ENCODE measurements at places on chromosomes 2 and 18. TPM values are rescaled to one million over a fixed set of nuclear protein-coding genes. Genes with fewer than 3 reads are reported as not detected.
A peak's percentile ranks its signal among the peaks of the same experiment; 100 is the strongest.

GRCh38 chr2:64220265-64220664 lies 76.0 kb upstream of the PELI1 start:
- DNase-seq, result no peak

GRCh38 chr18:49464718-49465598 lies 4.5 kb upstream of the DYM start:
- no peak for DNase-seq

The KLHL30 gene
- total RNA-seq, result 0.43 TPM

DNA sequence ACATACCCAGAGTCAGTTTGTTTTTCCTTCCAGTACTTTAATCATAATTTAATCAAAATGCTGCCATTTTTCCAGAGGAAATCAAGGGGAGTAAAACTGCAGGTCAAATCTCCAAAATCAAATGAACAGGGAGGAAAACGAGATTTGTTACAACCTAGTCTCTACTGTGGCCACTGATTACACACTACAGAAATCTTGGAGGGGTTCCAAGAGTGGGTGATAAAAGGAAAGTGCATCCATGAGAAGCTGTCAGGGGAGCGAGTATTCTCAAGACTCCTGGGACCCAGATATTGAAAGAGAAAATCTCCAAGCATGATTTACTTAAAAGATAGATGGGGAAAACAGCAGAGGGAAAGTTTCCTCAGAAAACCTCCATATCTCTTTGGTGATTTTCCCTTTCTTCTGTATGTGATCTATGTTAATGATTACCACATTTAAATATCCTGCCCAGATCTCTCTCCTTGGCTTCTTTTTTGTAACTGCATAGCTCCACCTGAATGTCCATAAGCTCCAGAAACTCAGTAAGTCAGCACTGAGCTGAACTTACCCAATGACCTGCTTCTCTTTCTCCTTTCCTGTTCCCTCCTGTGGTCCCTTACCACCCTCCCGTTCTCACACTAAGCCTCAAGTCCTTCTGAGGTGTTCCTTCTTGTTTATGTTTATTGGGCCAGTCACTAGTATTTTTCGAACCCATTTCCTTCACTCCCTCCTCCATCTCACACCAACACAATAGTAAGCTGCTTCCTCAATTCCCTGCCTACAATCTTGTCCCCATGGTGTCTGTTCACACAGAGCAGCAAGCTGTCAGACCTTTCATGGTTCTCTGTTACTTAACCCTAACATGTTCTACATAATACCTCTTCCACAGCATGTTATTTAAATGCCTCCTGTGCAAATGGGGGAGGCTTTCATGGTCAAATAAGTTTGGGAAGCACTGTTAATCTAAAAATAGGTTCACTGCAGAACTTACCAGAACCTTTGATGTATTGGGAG lies 73.9 kb upstream of the TWSG1 start:
- DNase-seq, result peak; percentile 23

The TTC21B gene
- total RNA-seq, result 34.5 TPM

- DNase-seq, result no peak
Measured at GRCh38 chr18:56563568-56563967, 74.8 kb downstream of the TXNL1 start.

- peak; percentile 98 for DNase-seq
Measured at GRCh38 chr18:77101410-77102258, 30.9 kb downstream of the MBP start.

DNA sequence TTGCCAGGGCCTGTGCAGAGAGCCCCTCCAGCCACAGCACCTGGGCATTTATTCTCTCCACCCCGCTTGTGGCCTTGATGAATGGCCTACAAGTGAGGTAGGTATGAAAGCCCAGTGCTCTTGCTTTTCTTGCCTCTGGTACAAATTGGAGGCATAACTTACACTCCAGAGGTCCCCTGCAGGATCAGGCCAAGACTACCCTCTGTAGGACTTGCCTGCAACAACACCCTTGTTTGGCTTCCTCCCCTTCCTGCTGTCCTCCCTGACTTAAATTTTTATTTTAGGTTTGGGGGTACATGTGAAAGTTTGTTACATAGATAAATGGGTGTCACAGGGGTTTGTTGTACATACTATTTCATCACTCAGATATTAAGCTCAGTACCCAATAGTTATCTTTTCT lies 95.7 kb downstream of the CDC42EP3 start:
- DNase-seq, result no peak

DNA sequence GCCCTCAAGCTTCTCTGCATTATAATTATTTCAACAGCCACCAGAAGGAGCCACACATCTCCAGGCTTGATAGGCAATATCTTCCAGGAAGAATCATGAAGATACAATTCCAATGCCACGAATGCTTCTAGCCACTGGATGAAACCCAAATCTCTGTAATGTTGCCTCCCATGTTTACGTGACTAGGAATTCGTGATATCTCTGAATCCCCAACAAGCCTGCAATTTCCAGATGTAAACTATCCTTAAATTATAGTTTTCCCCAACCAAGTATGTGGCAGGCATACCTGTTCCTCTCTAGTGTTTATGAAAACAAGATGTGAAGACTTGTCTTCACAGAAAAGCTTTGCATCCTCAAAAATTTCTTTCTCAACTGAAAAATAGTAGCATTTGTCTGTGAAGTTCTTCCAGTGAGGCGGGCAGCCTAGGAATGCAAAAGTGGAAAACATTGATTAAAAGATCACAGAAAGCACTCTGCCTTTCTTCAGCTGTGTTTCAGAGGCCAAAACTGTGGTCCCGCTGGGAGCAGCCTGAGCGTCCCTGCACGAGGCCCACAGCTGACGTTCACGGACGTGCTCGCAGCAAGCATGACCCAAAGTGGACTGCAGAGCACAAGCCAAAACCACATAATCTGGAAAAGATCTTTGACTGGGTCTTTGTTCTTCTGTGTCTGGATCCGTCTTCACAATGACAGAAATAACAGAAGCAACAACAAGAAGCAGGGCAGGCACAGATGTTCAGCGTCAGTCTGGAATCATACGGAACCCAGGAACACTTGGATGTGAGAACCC lies 65.1 kb upstream of the THOC1 start:
- peak; percentile 60 for DNase-seq

- peak; percentile 28 for DNase-seq
Measured at GRCh38 chr2:176079831-176080539, 3.8 kb downstream of the EVX2 start.

GRCh38 chr2:83386549-83386948 lies 1072.5 kb downstream of the SUCLG1 start:
- peak; percentile 1 for DNase-seq

The DSEL gene
- 101 TPM for total RNA-seq

GRCh38 chr2:150135223-150135883 lies 352.1 kb downstream of the RND3 start:
- no peak for DNase-seq

DNA sequence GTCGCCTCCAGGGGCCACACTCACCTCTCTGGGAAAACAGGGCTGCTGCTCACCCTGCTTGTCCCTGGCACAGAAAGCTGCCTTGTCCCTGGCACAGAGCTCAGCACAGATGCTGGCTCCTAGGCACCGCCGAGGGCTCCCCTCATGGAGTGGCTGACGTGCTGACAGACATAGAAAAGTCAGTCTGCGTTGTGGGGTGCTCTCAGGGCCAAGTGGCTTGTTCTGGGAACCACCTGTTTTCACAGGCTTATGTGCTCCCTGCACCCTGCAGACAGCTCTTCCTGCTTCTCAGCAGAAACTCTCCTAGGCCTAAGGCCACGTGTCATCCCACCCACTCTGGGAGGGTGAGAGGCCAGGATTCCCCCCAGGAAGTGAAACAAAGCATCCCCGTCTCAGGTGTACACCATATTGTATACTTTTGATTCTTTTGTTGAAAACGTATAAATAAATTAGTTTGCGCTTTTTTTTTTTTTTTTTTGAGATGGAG lies 84.7 kb upstream of the TMEM200C start:
- no peak for DNase-seq

The GPR45 gene
- not detected for total RNA-seq

GRCh38 chr18:70068981-70069380 lies 121.3 kb upstream of the CD226 start:
- DNase-seq, result no peak

The TTC32 gene
- total RNA-seq, result 9.9 TPM

The COL6A3 gene
- 1,329 TPM for total RNA-seq

- DNase-seq, result no peak
Measured at GRCh38 chr2:43306197-43306596, 79.8 kb upstream of the ZFP36L2 start.

The BMP10 gene
- total RNA-seq, result not detected

DNA sequence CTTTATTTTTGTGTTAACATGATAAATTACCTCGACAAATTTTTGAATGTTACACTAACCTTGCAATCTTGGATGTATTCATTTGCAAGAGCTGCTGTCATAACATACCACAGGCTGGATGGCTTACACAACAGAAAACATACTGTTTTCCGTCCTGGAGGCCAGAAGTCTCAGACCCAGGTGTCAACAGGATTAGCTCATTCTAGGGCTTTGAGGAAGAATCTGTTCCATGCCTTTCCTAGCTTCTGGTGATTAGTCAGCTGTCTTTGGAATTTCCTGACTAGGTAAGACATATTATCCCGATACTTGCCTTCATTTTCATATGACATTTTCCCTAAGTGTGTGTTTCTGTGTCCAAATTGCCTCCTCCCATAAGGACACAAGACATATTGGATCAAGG lies 188.6 kb upstream of the CDH19 start:
- peak; percentile 0 for DNase-seq

GRCh38 chr2:221606424-221606823 lies 34.3 kb upstream of the EPHA4 start:
- no peak for DNase-seq

GRCh38 chr2:201639205-201639604 lies 4.1 kb downstream of the TMEM237 start:
- no peak for DNase-seq

The POTEI gene
- total RNA-seq, result under 0.01 TPM

The NAT8 gene
- not detected for total RNA-seq

DNA sequence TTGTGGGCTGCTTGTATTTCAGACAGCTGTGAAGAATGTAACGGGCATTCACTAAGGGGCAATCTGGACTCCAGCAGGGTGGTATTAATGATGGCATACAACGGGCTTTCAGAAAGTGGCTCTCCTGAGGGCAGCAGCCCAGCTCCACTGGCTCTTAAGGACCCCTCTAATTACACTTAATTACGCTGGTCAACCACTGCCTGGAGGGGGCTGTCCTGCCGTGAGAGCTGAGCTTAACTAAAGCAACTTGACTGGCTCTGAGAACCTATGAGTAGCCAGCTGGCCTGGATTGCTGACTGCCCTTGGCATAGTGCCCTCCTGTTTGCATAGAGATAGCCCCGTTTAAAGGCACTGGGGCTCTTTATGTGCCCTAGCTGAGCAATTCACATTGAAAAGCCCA lies 3.8 kb downstream of the LIPG start:
- no peak for DNase-seq

The CAD gene
- 43.8 TPM for total RNA-seq

The SERPINB3 gene
- not detected for total RNA-seq

DNA sequence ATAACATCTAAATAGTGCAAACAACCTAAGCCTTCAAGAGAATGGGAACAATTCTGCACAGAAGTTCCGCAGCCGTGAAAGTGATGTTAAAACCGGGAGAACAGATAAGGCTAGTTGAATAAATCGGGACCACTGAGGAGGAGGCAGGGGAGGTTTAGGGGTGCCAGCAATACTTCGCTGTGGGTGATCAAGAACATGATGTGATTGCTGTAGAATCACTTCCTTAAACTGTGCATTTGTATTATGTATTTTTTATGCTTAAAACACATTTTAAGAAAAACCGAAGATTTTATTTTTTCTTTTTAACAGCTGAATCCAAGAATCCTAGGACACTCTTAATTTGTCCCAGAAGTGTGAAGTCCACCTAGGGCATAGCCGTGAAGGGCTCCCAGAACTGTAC lies 33.6 kb downstream of the TTC32 start:
- no peak for DNase-seq

- DNase-seq, result no peak
Measured at GRCh38 chr2:3100386-3100785, 277.2 kb downstream of the EIPR1 start.

GRCh38 chr18:13583576-13584550 lies 142.5 kb downstream of the FAM210A start:
- no peak for DNase-seq

DNA sequence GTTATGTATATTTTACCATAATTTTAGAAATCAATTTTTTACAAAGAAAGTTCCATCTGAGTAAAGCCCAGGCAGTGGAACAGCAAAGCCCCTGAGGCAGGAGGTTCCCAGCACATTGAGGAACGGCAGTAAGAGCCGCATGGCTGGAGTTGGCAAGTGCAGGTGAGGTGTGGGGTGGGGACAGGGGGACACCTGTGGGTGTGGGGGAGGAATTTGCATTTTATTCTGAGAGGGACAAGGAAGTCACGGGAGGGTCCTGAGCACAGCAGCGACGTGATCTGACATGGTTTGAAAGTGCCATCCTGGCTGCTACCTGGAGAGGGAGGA lies 16.1 kb upstream of the ADI1 start:
- no peak for DNase-seq

DNA sequence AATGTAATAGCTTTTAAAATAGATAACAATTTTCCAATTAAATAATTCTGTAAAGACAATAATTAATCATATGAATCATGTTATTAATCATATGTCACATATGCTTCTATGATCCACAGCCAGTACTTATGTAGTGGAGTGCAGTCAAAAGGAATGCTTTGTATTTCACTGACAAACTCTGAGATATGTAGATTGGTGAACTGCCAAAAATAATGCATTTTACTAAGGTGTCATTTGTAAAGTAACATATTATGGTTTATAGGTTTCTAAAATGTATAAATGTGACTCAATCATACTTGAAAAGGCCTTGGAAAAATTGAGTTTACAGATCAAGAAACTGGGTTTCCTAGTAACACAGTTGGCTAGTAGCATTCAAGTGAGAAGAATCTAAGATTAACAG lies 93.8 kb upstream of the KCNH7 start:
- DNase-seq, result no peak

DNA sequence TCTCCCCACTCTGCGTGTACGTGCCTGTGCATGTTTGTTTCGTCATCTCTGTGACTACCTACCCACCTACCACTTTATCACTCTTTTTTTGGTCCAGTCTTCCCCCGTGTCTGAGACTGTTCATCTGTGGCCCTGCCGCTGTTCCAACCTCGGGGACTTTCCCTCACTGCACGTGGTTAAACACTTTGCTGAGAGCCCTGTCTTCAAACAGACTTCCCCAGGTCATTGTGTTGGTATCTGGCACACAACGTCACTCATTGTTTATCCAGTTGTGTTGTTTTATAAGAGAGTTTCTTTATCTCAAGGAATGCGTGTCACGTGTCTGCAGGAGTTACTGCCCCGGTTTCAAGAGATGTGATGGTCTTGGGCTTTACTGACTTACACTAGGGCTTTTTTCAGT lies 262.0 kb upstream of the RASGRP3 start:
- peak; percentile 59 for DNase-seq

The CGREF1 gene
- under 0.01 TPM for total RNA-seq

The UGT1A3 gene
- total RNA-seq, result not detected

The SERPINB13 gene
- total RNA-seq, result not detected

GRCh38 chr2:136052369-136053362 lies 65.3 kb downstream of the CXCR4 start:
- no peak for DNase-seq

DNA sequence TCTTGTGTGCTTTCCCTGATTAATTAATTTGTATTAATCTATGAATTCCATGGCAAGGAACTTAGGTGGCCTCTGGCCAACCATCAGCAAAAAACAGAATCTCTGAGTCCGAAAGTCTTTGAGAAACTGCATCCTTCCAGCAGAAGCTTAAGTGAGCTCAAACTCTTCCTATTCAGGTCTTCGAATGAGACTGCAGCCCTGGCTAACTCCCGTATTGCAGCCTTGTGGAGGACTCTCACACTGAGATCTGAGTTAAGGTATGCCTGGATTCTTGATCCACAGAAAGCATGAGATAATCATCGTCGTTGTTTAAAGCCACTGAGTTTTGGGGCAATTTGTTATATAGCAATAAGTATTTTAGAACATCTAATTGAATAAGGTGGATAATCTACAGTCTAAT lies 1143.9 kb upstream of the NXPH2 start:
- DNase-seq, result no peak

Measured in fibroblast of villous mesenchyme (primary cell).